ENCODE measurements at places on chromosomes 3 and 15.

DNA sequence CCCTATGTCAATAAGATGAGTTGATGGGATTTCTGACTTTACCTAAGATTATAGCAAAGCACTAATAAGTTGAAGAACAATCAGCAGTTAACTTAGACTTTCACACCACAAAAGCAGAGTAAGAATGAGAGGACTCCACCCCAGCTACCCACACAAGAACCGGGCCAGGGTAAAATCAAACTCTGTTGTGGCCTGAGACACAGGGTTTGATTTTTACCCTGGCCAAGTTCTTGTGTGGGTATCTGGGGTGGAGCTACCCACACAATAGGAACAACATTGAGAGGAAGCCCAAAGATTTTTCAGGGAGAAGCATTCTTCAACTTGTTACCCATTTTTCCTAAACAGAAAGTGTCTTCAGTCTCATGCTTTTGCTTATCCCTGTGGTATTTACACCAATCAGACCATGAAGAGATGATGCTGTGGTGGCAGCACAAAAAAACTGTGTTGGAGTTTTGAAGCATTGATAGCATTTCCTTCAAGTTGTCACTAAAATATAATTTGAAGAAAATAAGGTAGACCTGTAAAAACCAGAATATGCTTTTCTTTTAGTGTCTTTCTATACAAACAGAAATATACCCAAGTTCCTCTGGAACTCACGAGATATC lies 25.6 kb downstream of the CPOX start:
- no peak for DNase-seq

DNA sequence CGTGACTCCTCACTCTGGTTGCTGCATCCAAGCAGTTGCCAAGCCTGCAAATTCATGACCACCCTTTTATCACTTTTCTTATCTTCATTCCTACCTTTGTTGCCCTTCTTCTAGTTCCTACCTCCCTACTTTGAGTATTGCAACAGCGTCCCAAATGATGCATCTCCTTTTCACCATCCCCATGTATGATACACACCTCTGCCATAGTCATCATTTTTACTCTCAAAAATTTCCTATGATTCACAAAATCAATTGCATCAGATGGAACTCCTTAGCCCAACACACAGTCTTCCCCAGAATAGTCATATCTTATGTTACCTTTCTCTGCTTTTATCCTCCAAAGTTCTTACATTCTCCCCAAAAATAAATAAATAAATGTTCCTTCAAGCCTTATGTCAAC lies 262.6 kb downstream of the TBL1XR1 start:
- no peak for DNase-seq

DNA sequence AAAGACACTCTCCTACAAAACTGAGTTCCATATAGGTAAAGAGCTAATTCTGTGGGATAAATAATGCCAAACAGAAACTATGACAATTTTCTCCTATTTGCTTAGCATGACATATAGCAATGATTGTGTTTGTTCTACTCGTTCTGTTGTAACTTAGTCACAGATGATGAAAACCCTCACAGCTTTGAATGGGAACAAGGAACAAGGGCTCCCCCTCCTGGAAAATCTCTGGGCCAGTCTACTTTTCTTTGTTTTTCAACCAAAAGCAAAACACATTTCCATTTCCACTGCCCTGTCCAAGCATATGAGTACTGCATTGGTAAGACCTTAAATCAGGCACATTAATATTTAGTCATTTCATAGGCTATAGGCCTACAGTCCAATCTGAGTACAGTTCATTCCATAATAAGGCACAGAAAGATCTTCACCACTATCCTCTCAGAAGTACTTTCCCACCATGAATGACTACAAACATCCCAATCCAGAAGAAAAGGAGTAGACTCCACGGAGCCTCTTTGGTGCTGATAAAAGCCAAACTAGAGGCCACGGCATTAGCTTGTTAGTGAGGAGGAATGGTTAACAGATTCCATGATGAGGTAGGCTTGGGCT lies 67.1 kb downstream of the ATP8B4 start:
- DNase-seq = peak; percentile 84

DNA sequence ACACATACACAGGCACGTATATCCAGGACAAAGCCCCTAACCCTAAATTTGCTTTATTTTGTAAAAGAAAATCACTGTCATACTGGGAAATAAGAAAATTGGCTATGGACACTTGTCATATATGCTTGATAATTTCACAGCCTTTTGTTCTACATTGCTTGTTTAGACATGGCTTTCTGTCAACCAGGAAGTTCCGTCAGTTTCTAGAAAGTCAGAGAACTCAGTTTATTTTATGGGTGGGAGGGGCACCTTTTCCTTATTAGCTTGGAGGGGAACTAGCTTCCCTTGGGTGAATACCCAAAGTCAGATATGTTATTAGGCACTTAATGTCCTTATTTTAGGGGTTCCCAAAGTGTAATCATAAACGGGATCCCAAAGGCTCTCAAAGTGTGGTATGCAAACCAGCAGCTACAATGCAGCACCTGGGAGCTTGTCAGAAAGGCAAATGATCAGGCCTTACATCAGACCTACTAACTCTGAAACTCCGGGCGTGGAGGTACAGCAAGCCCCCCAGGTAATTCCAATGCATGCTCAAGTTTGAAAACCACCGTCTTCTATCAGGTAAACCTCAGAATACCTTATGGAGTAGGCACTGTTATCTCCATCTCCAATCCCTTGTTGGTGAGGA lies 50.1 kb downstream of the CADPS start:
- no peak for DNase-seq

DNA sequence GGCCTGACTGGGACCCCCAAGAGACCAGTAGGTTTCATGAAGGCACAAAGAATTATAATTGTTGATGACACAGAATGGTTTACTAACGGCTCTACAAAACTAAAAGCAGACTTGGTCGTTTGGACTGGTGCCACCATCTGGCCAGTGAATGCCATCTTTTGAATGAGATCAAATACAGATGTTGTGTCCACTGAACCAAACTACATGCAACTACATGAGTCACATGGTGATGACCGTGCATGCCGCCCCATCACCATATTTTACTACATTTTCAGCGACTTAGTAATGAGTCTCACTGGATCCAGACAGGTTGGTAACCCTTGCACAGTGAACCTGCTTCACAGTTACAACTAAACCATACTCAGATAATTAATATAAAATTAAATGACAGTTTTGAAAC lies 803.3 kb downstream of the DIPK2A start:
- DNase-seq = no peak

All from NCI-H460 (cell line).